ENCODE measurements at places on chromosomes 11 and 22.

DNA sequence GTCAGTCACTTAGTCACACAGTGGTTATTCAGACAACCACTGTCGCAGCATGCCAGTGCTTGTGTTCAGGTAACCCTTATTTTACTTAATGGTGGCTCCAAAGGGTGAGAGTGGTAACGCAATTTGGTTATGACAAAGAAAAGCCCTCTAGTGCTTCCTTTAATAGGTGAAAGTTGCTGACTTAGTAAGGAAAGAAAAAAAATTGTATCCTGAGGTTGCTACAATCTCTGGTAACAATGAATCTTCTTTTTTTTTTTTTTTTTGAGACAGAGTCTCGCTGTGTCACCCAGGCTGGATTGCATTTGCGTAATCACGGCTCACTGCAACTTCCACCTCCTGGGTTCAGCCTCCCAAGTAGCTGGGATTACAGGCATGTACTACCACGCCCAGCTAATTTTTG is 64.5 kb downstream of the C11orf91 start:
- DNase-seq, result peak; percentile 82

DNA sequence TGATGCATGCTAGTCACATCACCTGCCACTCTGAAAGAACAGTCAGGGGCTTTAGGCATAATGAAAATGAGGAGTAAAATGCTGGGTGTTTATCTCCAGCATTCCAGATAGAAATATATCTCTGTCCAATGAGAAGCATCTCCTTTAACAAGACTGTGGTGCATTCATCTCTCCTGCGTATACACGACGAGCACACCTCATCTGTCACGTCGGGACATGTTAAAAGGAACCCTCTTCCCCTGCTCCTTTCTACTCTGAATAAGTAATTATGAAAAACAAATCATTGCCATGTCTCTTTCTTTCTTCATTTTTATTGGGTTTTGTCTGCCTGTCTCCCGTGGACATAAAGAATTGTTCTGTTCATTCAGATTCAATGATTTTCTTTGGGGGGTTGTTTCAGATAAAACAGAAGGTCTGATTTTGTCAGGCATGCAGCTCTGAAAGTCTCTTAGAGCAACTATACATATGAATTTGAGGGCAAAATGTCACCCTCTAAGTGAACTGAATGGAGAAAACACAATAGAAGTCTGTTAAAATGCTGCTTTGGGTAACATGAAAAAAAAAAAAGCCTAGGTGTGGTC is 195.0 kb downstream of the MAML2 start:
- no peak for DNase-seq

GRCh38 chr11:125245299-125245698 is 80.7 kb downstream of the PKNOX2 start:
- DNase-seq, result peak; percentile 24

GRCh38 chr11:6599881-6600390 is 3.5 kb downstream of the RRP8 start:
- DNase-seq, result no peak

GRCh38 chr11:103534191-103534590 is 425.0 kb downstream of the DYNC2H1 start:
- DNase-seq, result no peak

DNA sequence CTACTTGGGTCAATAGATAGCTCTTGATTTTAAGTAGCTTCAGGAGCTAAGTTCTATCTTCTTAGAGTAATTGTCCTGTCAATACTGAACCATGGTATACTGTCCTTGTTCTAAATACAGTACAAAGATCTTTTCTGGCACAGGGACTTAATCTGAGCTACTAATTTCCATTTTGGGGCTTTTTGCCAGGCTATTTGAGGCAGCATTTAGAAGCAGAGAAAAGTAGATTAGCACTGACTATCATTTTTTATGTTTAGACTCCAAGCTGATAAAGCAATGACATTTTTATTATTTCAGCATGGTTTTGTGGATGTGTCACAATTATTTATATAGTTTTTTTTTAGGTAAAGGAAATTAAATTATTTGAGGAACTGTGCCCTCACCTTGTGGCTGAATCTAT is 163.2 kb downstream of the FAT3 start:
- DNase-seq, result no peak

DNA sequence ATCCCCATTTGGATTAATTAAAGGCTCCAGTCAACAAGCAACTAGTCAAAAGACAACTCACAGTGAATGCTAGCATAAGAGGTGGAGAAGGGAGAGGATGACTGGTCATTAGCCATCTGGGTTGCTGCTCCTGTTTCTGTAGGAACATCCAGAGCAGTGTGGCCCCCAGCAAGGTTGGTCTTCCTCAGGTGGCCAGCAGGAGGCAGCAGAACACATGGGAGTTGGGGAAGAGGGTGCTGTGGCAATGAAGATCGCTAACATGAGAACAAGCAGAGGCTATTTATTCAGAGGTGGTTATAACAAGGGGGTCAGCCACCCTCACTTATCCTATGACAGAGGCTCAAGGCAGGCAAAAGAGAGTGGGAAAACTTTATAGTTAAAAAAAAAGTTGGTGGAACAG is 21.3 kb downstream of the IZUMO1R start:
- peak; percentile 70 for DNase-seq

- no peak for DNase-seq
Measured at GRCh38 chr11:64537876-64538275, 53.1 kb upstream of the SLC22A12 start.

DNA sequence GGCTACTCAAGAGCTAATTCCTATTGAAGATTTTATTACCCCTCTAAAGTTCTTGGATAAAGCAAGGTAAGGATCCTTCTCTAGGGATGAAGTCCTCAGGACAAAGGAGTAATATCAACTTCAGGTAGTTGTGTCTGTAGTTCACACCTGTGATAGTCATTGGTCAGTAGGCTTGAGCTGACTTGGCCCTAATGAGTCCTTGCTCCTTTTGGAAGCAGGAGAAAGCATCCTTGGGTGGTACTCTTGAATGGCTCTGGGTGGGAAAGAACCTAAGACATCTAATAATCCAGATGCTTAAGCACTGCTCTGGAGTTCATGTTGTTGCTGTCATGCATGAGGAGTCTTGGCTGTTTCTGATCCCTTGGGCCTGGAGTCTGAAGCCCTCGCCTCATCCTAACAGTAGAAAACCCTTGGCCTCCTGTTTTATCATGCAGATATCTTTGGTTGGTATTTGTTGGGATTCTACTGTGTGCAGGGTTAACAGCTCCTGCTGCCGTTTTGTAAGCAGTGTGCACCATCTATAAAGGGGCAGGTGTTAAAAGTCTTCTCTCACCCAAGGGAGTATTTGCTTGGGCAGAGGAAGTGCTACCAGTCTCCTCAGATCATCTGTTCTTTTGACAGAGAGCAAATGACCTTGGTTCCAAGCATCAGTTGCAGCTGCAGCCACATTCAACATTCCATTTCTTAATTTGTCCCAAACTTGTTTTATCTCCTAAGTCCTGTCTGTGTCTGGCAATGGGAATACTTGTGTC is 2.7 kb downstream of the MRPL40 start:
- no peak for DNase-seq

DNA sequence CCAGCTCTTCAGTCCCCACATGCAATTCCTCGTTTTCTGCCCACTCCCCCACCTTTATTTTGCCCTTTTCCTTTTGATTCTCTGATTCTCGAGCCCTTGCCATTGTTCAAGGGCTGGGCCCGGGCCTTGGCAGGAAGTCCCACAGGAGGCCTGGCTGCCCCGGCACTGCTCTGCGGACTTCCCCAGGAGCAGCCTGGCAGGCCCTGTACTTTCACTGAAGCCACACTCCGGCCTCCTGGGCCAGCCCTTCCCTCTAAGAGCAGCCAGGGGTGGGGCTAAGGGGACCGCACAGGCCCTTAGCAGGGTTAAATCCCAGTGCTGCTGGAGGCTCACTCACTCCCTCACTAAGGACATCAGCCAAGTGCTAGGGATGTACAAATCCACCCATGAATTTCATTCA is 4.1 kb downstream of the LRRC32 start:
- DNase-seq, result peak; percentile 56

DNA sequence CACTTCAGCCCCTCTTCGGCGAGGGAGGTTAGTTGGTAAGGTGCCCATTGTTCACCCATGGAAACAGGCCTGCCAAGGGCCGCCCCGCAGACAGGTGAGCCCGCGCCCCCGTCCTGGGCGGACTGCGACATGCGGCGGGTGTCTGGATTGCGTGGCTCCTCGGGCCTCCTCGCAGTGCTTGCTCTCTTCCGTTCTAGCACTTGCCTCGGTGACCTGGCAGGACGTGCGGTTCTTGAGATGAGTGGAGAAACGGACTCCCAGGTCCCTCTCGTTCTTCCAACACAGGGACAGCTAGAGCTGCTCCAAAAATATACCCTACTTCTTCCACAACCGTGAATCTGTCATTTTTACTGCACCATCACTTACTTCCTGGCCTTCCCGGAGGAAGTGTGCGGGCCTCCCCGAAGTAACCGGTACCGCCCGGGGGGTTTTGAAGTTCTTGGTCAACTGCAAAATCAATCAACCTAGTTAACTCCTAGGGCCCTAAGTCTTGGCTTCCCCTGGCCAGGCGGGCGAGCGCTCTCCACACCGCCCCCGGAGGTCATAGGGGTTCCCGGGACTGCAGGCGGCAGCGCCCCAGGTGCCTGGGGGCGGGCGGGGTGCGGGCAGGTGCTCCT is 745 bp upstream of the ZBTB44 start:
- peak; percentile 6 for DNase-seq

- peak; percentile 97 for DNase-seq
Measured at GRCh38 chr11:129846508-129847335, 31.1 kb downstream of the TMEM45B start.

DNA sequence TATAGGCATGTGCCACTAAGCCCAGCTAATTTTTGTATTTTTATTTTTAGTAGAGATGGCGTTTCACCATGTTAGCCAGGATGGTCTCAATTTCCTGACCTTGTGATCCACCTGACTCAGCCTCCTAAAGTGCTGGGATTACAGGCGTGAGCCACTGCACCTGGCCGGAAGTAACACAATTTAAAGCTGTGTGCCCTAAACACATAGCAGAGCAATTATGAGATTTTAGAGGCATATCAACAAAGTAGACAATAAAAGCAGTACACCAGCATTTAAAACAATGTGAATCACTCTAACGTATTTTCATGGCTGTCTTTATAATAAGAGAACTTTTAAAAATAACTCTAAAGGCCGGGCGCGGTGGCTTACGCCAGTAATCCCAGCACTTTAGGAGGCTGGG is 42.4 kb downstream of the PRR14L start:
- DNase-seq, result no peak

GRCh38 chr11:122747351-122747781 is 90.9 kb upstream of the CRTAM start:
- DNase-seq, result peak; percentile 71

DNA sequence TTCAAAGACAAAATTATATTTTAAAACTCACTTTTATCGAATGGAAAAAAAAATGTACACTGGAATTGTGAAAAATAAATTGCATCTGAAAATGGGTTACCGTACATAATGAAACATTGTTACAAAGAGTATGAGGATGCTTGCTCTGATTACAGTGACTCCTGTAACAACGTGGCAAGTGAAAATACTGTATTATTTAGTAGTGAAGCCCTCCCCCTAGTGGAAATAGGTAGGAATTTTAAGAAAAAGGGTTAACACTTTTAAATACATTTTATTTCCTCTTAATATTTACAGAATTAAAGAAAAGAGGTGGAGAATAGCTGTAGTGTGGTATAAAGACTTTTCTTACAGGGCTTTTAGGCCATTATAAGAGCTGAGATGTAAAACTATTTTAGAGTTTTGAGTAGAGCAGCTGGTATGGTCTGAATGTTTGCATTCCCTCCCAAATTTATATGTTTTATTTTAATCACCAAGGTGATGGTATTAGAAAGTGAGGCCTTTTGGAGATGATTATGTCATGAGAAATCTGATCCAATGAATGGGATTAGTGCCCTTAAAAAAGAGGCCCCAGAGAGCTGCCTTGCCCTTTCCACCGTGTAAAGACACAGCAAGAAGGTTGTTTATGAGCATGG is 25.2 kb downstream of the FAM76B start:
- peak; percentile 78 for DNase-seq

- peak; percentile 26 for DNase-seq
Measured at GRCh38 chr11:34168642-34169420, 63.4 kb downstream of the NAT10 start.

DNA sequence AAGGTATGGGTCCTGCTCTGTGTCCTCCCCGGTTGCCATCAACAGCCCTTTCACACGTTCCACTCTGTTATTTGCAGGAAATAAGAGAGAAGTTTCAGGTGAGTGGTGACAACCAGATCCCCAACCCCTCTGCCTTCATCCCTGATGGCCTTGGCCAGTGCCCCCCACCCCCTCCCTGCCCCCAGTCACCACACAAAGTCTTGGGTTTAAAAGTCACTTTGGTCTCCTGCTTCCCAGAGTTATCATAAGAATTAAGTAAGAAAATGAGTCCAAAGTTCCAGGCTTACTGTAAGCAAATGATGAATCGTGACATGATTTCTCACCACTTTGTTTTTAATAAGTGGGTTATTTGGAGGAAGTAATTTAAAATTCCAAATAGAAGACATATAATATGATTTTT is 9.2 kb upstream of the OAF start:
- no peak for DNase-seq

DNA sequence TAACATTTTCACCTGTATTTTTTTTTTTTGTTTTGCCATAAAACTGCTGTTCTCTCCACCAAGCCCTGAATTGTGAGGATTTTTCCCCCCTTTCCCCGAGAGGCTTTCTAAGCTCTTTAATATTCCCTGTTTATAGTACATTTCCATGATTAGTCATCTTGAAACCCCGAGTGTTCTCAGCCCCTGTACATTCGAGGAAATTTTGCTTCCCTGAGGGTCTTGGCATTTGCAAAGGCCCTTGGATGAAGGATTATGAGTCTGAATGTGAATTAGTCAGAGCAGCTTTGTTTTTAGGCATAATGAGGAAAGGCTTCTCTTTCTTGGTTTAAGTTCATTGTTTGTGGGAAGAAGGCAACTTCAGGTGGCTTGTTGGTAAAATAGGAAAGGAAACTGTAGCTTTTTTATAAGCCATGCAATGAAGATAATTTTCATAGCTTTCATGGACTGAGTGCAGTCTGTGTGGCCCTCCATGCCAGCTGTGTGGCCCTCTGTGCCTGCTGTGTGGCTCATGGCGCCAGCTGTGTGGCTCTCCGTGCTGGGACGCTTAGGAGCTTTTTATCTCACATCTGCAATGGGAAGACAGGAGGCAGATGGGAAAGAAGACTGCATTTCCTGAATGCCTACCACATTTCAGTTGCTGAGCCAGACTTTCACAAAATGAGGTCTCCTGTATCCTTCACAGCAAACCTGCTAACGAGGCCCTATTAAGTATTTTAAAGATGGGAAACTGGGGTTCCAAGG is 129.0 kb downstream of the TEAD1 start:
- DNase-seq, result no peak
